ENCODE measurements at places on chromosomes 11 and 22. TPM values are rescaled to one million over a fixed set of nuclear protein-coding genes. Genes with fewer than 3 reads are reported as not detected.

The IL10RA gene
- 32.2 TPM for total RNA-seq

The HTR3B gene
- total RNA-seq = not detected

The NDUFC2 gene
- 64.6 TPM for total RNA-seq

The ARHGAP20 gene
- 0.08 TPM for total RNA-seq

The OR52E5 gene
- total RNA-seq = not detected

The PLEKHB1 gene
- total RNA-seq = 16.4 TPM

The BTG4 gene
- not detected for total RNA-seq

The C1QTNF4 gene
- 0.49 TPM for total RNA-seq

The USP28 gene
- total RNA-seq = 44.5 TPM

The SERPINH1 gene
- total RNA-seq = 8.2 TPM

The OR5AK2 gene
- not detected for total RNA-seq

The SLC22A12 gene
- not detected for total RNA-seq

The NEU3 gene
- 23.0 TPM for total RNA-seq

The HEPHL1 gene
- not detected for total RNA-seq

The KCNQ1 gene
- 19.3 TPM for total RNA-seq

The GAB2 gene
- total RNA-seq = 5.0 TPM

Data from activated naive CD4-positive, alpha-beta T cell treated with anti-CD3 and anti-CD28 coated beads, Interleukin-2, amount 50 U/mL, for 72 hours (primary cell).